CD4-positive, alpha-beta T cell treated with Interleukin-6 at 100 ng/mL for 8 hours (primary cell): ENCODE measurements at places on chromosomes 2 and 18.

DNA sequence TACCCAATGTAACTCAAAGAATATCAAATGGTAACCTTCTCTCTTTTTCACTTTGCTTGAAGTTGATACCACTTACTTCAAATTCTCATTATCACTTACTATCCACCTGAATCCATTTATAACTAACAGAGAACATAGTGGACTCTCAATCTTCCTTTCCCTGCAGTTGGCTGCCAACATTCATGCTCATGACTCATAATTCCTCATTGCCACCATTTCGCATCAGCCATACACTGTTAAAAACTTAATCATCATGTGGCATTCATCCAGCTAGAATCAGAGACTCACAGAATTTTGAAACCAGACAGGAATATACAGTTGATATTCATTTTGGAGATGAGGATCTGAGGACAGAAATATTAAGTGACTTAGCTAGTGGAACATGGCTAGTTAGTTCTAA is 56.8 kb downstream of the SLC4A10 start:
- DNase-seq, result no peak

DNA sequence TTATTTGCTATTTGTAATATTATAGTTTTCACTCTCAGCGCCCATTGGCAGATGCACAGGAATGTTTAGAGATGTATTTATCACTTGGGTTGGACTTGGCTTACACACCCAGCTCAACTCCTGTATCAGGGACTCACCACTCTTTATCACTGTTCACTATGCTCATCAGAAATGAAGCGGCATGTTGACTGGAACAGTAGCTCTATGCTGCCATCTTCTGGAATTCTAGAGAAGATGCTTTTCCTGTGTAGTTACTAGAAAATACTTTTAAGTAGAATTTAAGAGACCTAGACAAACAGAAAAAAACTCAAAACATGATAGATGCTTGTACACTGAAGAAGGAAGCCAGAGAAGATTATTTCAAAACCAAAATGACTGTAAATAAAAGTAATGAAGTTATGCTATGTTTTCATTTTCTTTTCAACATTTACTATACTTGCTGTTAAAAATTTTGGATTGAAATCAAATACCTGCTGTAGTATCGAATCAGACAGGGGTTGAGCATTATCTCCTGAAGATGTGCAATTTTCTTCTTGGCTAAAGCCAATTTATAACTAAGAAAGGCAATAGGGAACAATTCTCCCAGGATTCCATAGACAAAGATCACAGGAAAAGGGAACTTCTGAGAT is 47.4 kb upstream of the NXPH2 start:
- DNase-seq, result peak; percentile 21

DNA sequence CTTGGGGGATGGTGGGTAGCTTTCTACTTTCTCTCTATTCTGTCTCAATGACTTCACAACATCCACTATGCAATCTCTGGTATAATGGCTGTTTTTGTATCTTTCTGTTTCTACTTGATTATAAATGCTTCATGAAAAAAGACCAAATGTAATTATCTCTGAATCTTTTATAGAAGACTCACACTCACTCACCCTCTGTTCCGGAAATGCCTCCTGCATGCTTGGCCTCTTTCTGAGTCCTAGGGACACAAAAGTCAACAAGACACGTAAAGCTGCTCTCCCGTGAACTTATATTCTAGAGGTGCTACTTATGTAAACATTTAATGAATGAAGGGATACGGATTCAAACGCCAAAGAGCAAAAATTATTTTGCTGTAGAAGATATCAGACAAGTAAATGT is 502.2 kb upstream of the SOX11 start:
- no peak for DNase-seq

- no peak for DNase-seq
Observed at GRCh38 chr18:5662586-5663090, 118.8 kb upstream of the EPB41L3 start.

DNA sequence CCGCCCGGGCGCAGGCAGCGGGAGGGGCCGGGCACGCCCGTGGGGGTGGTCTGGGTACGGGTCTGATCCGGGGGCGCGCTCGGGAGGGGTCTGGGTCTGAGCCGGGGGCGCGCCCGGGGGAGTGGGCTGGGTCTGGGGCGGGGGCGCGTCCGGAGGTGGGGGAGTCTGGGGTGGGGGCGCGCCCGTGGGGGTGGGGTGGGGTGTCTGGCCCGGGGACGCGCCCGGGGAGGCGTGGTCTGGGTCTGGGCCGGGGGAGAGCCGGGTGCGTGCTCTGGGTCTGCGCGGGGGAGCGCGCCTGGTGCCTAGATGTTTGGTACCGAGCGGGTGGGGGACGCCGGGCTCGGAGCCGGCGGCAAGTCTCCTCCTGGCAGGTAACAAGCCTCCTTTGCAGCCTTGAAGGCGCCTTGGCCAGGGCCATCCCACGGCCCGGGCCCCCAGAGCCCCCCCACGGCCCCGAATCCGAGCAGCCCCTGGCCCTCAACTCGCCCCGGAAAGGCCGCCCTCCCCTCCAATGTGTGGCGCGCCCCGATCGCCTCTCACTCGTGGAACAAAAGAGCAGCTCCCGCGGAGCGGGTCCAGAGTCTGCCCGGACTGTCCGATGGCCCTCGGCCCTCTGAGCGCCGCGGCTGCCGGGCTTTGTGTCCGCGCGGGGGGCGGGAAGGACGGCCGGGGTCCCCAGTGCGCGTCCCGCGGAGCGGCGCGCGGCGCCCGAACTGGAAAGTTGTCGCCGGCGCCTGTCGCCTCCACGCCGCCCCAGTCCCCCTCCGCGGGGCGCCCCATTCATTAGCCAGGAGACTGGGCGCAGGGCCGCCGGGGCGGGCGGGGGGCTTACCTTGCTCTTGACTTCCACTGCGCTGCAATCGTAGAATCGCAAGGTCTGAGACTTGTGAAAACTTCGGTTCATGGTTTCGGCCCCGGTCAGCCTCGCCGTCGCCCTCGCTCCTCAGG is 595 bp downstream of the PARD6G start:
- no peak for DNase-seq

GRCh38 chr2:106139238-106139935 is 54.7 kb downstream of the UXS1 start:
- no peak for DNase-seq

DNA sequence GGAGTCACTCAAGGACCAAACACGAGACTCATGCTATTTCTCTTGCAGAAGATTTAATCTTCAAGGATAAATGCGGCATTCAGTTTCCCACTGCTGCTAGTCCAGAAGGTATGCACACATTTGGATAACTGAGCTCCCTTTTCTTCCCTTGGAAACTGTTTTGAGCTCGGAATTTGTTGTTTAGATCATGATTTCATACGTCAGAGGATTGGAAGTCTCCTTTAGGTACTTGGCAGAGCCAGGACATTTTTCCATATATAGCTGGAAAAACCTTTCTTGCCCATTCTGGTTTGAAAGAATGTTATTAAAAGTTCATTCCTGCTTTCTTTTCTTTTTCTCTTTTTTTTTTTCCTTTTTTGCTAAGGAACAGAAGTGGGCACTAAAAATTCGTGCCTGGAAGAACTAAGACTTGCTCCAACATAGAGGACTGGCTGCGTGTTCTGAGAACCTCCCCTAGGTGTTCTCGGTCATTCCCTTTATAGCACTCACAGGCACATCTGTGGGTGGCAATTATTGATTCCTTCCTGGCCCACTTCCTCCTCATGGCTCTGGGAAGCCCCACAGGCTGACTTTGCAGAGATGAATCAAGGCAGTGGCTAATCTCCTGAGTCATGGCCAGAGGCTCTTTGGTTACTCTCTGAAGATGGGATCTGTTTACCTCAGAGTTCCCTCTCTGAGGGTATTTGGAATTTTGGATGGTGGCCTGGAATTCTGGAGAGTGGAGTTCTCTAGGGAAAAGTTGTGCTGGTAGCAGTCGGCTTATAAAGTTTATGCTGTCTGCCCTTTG is 104.8 kb downstream of the PLCL1 start:
- DNase-seq, result no peak

- no peak for DNase-seq
Observed at GRCh38 chr2:228728961-228729360, 542.1 kb downstream of the PID1 start.

DNA sequence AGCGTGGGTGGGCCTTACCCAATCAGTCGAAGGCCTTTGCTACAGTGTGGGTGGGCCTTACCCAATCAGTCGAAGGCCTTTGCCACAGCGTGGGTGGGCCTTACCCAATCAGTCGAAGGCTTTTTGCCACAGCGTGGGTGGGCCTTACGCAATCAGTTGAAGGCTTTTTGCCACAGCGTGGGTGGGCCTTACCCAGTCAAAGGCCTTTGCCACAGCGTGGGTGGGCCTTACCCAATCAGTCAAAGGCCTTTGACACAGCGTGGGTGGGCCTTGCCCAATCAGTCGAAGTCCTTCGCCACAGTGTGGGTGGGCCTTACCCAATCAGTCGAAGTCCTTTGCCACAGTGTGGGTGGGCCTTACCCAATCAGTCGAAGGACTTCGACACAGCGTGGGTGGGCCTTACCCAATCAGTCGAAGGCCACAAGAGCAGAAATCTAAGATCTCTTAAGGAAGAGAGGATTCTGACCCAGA is 16.3 kb upstream of the GAL3ST2 start:
- DNase-seq, result no peak

GRCh38 chr2:152430876-152431275 is 95.9 kb downstream of the FMNL2 start:
- DNase-seq, result no peak

DNA sequence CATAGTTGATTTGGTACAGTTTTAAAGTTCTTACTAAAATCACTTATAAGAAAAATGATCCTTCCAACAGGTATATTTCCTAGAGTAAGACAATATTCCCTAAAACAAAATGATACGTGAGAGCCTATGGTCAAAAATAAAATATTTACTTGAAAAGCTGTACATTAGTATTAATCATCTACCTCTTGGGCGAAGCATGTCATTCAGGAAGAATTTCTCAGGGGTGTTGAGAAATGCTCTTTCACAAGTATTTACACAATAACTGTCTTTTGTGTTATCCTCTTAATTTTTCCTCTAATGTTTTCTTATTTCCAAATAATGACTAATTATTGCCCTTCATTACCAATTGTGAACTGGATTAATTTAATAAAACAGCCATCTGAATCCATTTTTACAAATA is 466.3 kb downstream of the SATB2 start:
- no peak for DNase-seq

DNA sequence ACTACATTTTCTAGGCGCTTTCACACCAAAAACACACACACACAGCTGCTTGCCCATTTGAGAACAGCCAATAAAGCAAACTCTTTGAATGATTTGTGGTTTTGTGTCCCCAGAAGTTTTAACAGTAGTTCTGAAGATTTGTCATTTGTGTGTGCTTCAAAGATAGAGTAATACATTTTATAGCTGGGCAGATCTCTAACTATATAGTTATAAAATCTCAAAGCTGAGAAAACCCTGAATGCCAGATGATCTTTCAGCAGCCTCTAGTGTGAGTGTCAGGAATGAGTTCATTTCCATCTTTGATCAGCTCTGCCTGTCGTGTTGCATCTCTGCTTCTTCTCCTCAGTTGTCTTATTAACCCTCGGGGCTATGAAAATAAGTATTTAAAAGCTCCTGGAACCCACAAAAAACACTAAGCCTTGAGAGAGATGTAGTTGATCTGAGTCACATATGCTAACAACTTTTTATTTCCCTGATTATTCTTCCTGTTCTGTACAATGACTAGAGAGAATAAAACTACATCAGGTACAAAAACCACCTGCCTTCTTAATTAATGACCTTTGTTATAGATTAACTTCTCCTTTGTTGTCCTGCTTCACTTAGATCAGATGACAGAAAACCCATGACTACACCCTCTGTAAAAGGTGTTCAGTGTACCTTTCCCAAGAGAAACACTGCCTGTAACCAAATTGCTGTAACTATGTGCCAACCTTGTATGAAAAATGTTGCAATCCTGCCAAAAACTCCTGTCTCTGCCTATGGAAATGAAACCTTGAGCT is 30.0 kb upstream of the SLC3A1 start:
- DNase-seq, result no peak

DNA sequence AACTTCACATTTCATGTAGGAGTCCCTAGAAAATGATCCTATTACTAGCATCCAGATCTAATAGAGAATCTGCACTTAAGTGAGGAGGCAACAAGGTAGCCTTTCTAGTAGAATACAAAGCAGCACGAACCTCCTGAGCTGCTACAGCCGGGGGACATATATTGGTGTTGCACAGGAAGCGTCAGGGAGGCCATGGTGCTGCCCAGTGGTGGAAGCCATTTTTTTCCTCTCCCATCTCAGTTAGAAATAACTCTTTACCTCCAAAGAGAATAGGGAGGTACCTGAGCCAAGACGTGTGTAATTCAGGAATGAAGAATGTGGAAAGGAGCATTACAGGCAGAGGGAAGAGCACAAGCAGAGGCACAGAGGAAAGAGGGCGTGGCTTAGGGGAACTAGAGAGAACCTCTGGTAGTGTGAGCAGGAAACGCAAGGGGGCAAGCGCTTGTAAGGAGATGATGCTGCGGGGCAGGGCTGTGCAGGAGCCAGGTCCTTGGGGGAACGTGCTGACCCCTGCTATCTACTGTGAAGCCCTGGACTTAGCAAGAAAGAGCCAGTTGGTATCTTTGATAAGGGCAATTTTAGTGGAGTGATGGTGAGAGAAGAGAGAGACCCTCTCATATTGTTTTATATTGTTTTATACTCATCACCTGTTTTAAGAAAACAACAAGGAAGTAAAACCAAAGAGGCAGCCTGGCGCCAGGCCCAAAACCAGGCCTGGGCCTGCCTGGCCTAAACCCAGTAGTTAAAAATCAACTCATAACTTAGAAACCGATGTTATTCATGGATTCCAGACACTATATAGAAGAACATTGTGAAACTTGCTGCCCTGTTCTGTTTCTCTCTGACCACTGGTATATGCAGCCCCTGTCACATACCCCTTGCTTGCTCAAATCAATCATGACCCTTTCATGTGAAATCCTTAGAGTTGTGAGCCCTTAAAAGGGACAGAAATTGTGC is 50.0 kb upstream of the TTC39C start:
- peak; percentile 54 for DNase-seq

DNA sequence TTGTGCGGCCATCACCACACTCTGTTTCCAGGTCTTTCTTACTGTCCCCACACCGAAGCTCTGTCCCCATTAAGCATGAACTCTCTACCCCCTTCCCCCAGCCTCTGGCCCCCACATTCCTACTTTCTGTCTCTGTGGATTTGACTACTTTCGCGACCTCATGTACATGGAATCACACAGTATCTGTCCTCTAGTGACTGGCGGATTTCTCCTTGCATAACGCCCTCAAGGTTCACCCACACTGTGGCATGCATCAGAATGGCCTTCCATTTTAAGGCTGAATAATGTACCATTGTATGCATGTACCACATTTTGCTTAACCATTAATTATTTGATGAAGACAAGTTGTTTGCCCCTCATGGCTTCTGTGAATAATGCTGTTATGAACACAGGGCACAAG is 467.6 kb upstream of the HS6ST1 start:
- DNase-seq, result no peak

DNA sequence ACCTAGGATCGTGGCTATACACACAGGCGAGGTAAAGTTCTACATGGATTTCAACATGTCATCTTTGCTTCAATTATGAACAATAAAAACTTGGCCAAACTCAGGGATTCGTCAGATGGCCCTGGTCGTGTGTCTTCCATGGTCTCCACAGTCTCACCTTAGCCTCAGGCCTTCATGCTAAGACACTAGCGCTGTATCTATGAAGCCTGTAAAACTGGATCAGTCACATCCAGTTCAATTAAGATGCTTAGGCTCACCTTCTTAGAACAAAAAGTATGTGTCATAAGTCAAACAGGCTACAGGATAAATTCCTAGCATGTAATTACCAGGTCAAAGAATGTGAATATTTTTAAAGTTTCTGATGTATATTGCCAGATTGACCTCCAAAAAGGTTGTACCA is 113.7 kb upstream of the NRP2 start:
- DNase-seq, result no peak

- no peak for DNase-seq
Observed at GRCh38 chr2:66839551-66840320, 404.8 kb downstream of the MEIS1 start.
